T-helper 2 cell treated with Interferon-gamma antibody and Interleukin-4, amounts not matched to agents 5 μg/mL and 100 μg/mL, for 36 hours (primary cell): ENCODE measurements at places on chromosomes 5 and 9.
A peak's percentile ranks its signal among the peaks of the same experiment; 100 is the strongest.

- no peak for DNase-seq
These were observed 191.0 kb downstream of the RAB3C start for GRCh38 chr5:58773744-58774441.

DNA sequence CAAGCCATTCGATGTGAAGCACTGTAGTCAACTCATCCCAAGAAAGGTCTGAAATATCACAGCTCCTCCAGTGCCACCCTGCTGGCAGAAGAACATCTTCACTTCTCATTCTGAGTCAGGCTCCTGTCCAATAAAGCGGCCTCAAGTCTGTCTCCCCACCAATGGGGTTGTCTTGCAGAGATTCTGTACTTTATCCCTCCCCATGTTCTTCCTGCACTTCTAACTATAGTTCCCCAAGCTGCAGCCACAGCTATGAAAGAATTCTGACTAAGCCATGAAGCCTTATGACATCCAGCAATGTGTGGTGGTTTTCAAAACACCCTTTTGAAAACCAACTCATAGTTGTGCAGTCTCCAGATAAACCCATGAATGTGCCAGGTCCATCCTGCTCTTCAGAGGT, 6.8 kb downstream of the MACROH2A1 start:
- no peak for DNase-seq

- DNase-seq = no peak
These were observed 47.8 kb upstream of the RAPGEF6 start for GRCh38 chr5:131682826-131683225.

DNA sequence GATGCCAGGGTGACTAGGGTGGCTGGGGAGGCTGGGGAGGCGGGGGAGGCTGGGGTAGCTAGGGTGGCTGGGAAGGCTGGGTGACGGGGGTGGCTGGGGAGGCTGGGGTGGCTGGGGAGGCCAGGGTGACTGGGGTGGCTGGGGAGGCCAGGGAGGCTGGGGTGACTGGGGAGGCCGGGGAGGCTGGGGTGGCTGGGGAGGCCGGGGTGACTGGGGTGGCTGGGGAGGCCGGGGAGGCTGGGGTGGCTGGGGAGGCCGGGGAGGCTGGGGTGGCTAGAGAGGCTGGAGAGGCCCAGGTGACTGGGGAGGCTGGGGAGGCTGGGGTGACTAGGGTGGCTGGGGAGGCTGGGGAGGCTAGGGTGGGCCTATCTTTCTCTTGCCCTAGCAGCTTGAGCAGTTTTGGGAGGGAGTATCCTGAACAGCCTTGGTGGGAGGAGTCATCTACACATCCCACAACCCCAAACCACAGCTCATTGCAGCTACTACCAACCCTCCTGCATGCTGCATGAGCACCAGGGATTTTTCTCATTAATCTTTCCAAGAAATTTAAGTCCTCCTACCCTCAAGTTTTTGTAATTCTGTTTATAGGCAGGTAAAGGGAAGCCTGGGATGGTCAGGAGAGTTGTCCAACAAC, 203.2 kb upstream of the IRX1 start:
- no peak for DNase-seq

DNA sequence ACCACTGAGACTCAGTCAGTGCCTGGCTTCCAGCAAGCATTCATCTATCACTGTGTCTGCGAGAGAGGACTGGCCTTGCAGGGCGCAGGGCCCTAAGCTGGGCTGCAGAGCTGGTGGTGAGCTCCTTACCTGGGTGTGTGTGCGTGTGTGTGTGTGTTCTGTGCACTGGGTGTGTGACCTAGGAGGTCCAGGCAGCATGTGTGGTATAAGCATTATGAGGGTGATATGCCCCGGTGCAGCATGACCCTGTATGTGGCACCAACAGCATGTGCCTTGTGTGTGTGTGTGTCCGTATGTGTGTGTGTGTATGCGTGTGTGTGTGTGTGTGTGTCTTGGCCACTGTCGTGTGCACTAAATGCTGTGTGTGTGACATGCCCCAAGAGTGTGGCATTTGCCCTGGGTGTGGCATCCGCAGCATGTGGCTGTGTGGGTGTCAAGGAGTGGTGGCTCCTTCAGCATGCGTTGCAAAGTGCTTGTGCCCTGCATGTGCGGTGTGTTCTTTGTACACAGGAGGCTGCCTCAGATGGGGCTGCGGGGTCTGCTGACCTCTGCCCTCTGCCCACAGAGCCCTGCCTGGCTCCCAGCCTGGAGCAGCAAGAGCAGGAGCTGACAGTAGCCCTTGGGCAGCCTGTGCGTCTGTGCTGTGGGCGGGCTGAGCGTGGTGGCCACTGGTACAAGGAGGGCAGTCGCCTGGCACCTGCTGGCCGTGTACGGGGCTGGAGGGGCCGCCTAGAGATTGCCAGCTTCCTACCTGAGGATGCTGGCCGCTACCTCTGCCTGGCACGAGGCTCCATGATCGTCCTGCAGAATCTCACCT, 3.3 kb downstream of the FGFR4 start:
- DNase-seq = no peak

GRCh38 chr5:56323505-56323904, 90.4 kb upstream of the ANKRD55 start:
- DNase-seq = no peak

DNA sequence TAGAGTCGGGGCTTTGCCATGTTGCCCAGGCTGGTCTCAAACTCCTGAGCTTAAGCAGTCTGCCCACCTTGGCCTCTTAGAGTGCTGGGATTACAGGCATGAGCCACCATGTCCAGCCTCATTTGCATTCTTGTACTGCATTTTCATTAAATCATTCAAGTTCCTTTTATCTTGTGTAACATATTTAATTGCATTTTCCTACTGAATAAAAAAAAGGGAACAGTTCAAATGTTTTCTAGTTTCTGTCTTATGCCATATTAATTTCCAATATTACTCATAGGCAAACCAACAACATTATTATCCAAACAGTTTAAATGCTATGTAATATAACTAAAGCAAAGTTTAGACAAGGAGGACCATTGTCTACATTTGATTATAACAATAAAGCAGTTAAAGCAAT, 6.1 kb downstream of the SLC31A1 start:
- no peak for DNase-seq

DNA sequence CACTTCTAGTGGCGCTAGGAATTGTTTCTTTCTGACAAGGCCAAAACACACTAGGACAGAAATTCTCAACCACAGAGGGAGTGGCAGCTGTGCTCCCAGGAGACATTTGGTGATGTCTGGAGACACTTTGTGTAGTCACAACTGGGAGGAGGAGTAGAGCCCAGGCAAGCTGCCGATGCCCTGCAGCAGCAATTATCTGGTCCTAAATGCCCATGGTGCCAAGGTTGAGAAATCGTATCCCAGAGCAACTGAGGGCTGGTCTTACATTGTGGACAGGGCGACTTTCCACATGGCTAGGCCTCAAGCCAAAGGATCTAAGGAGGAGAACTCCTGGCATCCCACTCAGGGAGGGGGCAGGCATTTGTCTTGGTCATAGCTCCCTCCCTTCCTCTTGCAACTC, 259.9 kb downstream of the GADD45G start:
- DNase-seq = no peak

DNA sequence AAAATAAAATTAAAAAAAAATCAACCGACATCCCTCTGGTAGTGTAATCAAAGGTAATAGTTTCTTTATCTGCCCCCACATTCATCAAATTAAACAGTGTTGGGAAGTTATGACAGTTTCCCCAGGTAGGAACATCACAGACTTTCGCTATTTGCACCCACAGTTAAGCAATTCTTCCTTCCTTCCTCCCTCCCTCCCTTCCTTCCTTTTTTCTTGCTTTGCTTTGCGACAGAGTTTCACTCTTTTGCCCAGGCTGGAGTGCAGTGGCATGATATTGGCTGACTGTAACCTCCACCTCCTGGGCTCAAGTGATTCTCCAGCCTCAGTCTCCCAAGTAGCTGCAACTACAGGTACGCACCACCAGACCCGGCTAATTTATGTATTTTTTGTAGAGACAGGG, 10.8 kb upstream of the BICD2 start:
- no peak for DNase-seq

- no peak for DNase-seq
These were observed 145.9 kb downstream of the CTNND2 start for GRCh38 chr5:11758321-11758720.

GRCh38 chr5:89098199-89098756, 215.3 kb upstream of the MEF2C start:
- DNase-seq = no peak

- no peak for DNase-seq
These were observed 128.6 kb downstream of the SPATA31D1 start for GRCh38 chr9:82117026-82117811.

GRCh38 chr9:109449036-109449798, 48.9 kb downstream of the PTPN3 start:
- no peak for DNase-seq

GRCh38 chr9:122468735-122469134, 9.0 kb downstream of the OR1J1 start:
- no peak for DNase-seq

- DNase-seq = peak; percentile 61
These were observed 42.9 kb upstream of the SUB1 start for GRCh38 chr5:32542216-32543059.

- DNase-seq = no peak
These were observed 30.8 kb downstream of the MTAP start for GRCh38 chr9:21833090-21833801.

GRCh38 chr5:1476181-1476966, 31.1 kb upstream of the SLC6A3 start:
- no peak for DNase-seq

GRCh38 chr9:69173497-69173890, 583 bp upstream of the TJP2 start:
- DNase-seq = no peak

- no peak for DNase-seq
These were observed 64.3 kb upstream of the PTCH1 start for GRCh38 chr9:95580812-95581761.
